ENCODE measurements at places on chromosomes 1 and 21.

- DNase-seq: no peak
Observed at GRCh38 chr1:56183151-56183550, 396.2 kb downstream of the PLPP3 start.

DNA sequence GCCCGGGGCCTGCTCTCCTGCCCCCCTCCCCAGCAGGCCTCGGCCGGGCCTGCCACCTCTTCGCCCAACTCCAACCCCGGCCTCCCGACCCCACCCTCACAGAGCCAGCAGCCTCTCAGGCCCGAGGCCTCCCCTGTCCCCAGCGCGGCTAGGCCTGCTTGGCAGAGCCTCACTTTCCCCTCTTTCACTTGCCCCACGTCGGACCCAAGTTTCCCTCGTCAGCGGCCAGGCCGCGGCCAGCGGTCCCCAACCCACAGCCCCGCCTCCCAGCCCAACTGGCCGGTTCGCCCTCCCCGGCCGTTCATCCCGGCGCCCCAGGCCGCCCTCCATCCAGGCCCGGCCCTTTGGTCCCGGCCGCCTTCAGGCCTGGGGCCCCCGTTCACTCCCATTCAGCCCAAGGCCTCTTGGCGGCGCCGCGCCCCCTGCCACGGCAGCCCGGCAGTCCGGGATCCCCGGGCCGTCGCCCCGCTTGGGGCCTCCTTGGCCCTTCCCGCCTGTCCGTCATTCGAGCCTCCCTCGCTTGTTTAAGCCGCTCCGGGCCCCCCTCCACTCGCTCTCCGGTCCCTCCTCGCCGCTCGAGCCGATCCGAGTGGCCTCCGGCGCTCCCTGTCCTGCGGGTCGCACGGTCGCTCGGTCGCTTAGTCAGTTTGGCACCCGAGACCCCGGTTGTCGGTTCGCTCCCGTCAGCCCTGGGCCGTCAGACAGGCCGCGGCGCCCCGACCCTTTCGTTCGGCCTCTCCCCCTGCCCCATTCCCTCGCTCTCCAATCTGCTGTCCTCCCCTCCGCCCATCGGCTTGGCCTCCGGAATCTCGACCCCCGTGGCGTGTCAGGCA lies 1.4 kb downstream of the LRRC41 start:
- DNase-seq: no peak

DNA sequence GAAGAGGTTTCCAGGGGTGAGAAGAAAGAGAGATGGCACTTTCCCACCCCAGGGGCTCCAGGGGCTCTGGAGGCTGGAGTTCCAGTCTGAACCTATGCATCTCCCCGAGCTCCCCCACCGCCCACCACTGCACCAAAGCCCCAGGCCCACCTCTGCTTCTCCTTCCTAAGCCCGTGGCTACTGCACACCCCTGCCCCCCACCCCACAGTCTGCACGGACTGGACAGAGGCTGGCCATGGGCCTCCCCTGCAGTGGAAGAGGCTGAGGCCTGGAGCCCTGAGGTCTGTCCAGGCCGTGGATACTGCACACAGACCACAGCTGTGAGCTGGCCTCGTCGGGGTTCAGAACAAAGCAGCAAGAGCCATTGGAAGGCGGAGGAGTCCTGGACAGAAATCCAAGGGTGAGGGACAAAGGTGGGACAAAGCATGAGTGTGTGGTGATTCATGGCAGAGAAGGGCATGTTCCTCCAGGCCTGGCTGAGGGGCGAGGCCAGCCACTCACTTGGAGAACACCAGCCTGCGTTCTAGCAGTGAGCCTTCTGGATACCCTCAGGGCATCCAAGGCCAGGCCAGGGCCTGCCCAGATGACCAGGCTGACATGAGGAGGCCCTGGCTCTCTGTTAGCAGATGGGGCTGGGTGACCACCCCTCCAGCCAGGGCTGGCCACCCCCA lies 244.8 kb upstream of the VAMP3 start:
- DNase-seq: no peak

- no peak for DNase-seq
Observed at GRCh38 chr1:147721716-147722115, 38.7 kb downstream of the GJA5 start.

DNA sequence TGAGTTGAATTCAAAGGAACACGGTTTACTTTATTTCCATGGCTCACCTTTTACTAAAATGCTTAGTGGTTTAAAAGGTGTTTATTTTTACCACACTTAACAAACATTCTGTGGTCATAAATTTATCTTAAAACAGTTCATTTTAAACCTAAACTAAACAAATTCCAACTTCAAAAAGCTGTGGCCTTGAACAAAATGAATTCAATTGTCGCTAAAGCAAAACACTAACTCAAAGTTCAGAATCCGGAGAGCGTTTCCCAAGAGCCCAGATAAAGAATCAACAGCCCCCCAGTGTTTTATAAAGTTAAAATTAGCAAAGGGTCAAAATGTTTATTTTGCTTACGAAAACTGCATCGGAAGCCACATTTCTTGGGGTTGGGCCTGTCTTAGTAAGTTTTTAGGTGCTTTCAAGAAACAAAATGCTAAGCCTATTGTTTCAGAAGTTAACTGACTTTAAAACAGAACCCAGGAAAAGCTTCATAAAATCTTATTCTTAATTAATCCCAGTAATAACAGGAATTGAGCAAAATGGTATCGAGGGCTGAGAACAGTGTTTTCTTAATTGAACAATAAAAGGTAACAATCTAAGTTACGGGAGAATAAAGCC lies 1.3 kb downstream of the PUM1 start:
- DNase-seq: no peak

DNA sequence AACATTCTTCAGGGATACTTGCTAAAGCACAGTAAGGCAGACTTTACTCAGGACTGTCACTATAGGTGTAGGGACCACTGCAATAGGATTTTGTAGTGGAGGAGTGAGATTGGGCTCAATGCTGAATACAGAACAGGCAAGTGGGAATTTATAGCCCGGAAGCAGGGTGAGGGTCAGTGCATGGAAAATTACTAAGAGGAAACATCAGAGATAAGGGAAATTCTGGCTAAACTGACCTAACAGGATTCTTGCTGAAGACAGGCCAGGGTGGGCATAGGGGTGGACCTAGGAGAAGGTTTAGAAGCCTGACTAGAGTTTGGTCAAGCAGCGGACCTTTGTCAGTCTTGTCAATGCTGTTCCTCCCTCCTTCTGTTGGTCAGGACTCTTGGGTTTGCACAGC lies 20.8 kb upstream of the ZNF362 start:
- DNase-seq: no peak

GRCh38 chr1:186046437-186047211 lies 312.4 kb downstream of the HMCN1 start:
- DNase-seq: no peak

DNA sequence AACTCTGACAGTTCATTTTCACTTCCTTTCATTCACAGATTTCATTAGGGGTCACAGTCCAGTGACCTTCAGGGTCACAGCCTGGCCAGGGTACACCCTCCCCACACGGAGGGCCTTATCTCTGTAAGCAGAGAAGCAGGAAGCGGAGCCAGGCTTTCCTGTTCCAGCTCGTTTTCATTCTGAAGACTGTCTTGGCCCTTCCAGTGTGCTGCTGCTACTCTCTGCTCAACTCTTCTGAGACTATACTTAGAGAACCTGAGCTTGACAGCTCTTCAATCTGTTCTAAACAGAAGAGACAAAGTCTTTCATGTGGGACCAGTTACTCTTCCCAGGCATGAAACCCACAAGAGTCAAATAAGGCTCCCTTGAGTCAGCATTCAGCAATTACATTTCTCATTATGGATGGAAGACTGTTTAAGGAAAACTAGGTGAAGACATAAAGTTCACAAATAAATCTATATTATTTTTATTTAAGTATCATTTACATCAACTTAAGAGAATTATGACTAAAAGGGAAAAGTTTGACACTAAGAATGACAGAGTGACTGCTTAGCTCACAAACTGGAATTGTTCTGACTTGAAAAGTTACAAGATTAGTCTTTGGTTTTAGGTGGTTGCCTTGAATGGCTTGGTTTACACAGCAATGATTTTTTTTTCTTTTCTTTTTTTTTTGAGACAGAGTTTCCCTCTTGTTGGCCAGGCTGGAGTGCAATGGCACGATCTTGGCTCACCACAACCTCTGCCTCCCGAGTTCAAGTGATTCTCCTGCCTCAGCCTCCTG lies 4.8 kb upstream of the TDRD10 start:
- DNase-seq: no peak

DNA sequence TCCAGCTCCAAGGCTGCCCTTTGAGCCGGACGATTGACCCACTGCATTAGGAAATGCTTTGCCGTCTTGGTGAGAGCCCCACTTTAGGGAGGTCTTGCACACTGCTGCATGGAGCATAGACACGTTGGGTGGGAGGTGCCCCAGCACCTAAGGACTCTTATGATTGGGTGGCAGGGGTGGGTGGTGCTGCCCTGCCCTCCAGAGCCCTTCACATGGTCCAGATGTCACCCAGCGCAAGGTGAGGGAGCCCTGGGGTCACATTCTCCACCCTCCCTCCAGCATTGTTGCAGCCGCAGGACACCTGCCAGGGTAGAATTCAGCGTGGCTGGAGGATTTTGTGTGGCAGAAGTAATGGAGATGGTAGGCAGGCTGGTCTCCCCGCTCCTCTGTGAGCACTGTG lies 137.4 kb upstream of the COL6A1 start:
- no peak for DNase-seq

DNA sequence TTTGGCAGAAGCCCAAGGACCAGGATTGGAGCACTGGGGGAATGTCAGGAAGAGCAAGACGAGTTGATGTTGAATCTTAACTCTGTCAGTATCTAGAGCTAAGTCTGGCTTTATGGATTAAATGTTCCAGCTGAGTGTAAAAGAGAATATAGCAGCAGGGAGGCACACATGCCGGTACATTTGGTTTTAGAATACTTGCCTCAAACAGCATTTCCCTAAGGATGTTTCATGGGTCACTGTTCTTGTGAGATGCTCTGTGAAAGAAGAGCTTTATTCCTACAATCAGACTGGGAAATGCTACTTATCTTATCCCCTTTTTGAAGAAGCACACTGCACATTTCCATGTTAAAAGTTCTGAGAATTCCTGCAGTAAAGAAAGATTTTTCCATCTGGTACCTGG lies 440.3 kb upstream of the B3GALT2 start:
- no peak for DNase-seq

- DNase-seq: no peak
Observed at GRCh38 chr1:179229214-179230140, at the start of gene ABL2. Gene ABL2, minus strand, starts transcription at chr1:179229677. Its CDS starts 280 bp downstream, at chr1:179229397.

DNA sequence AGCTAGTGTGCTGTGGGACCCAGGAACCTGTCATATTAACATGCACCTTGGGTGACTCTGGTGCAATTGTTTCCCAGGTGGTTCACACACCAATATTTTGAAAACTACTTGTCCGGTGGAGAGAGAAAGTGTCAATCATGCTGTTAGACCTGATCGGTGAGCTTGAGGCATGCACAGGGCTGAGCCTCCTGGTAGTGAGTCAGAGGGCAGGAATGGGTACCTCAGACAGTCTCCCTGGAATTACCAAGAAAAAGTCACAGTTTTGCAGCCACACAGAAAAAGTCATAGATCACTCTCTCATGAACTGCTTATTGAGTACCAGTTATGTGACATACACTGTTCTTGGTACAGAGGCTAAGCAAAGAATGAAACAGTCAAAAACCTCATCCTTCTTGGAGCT lies 140.1 kb upstream of the NFIA start:
- DNase-seq: no peak

DNA sequence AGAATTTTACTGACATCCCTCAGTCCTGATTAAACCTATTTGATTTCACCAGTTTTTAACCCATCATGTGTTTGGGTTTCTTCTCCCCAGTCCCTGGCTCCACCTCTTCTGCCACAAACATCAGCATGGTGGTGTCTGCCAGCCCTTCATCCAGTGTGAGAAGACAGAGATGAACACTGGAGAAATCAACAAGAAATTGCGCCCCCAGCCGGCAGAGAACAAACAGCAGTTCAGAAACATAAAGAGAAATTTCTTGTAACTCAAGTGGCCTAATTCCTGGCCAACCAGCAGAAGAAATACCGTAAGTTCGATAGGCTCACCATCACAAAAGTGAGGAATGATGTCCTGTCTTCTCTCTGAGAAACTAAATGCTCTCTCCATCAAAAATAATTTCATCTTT lies 18.3 kb downstream of the S100A11 start:
- DNase-seq: no peak

Measured in esophagus squamous epithelium (tissue), 5 donors.